Stimulated activated CD4-positive, alpha-beta T cell treated with anti-CD3 and anti-CD28 coated beads, Interleukin-2, amount 100 ng/mL, for 4 hours (primary cell): ENCODE measurements at places on chromosomes 13 and 19.

- DNase-seq, result no peak
These were observed 23.3 kb downstream of the MIPEP start for GRCh38 chr13:23865906-23866305.

- no peak for DNase-seq
These were observed 1248.8 kb upstream of the SLC10A2 start for GRCh38 chr13:104314926-104315535.

GRCh38 chr13:38462605-38463004 is 113.0 kb downstream of the UFM1 start:
- DNase-seq, result no peak

DNA sequence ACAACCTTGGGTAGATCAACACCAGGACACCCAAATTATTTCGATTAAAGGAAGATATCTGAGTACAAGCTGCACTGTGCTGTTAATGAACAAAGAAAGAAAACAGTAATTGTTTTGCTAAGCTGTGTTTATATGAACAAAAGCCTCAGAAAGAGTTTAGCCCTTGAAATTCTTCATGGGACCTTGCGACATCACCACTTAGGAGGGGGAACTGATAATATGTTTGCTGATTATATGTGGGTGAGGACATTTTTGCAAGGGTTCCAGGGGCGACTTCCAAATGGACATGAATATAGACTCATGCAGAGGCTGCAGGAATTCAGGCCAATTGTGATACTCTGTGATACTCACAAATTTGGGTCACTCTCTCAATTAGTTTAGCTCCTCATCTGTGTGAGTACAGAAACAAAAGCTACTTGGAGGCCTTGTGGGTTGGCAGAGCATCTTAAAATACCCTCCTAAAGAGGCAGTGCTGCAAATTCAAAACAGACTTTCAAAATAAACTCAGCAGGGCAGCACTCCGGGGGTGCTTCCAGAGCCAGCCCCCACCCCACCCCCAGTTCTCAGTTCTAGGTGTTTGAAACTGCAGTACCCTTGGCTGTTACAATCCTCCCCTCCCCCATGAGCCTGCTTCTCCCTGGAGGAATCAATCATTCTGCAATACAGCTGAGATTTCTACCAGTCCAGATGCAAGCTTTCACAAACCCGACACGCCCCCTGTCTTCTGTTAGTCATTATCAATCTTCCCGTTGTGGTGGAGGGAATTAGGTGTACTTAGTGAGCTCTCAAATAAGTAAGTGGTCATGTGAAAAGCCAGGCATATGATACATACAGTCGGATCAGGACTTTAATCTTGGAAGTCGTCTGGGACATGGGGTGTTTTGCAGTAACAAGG is 97.0 kb upstream of the MBNL2 start:
- DNase-seq, result no peak

DNA sequence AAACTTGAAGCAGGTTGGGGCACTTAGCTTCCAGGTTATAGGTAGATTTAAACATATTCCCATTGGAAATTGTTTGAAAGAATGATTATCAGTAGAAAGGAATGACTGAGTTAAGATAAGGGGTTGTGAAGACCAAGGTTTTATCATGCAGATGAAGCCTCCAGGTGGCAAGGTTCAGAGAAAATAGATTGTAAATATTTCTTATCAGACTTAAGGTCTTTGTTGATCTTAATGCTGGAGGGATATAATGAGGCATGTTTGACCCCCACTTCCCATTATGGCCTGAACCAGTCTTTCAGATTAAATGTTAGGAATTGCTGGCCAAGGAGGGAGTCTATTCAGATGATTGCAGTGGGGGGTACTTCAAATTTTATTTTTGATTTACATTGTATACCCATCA is 1486.5 kb upstream of the PRR20A start:
- DNase-seq, result no peak

DNA sequence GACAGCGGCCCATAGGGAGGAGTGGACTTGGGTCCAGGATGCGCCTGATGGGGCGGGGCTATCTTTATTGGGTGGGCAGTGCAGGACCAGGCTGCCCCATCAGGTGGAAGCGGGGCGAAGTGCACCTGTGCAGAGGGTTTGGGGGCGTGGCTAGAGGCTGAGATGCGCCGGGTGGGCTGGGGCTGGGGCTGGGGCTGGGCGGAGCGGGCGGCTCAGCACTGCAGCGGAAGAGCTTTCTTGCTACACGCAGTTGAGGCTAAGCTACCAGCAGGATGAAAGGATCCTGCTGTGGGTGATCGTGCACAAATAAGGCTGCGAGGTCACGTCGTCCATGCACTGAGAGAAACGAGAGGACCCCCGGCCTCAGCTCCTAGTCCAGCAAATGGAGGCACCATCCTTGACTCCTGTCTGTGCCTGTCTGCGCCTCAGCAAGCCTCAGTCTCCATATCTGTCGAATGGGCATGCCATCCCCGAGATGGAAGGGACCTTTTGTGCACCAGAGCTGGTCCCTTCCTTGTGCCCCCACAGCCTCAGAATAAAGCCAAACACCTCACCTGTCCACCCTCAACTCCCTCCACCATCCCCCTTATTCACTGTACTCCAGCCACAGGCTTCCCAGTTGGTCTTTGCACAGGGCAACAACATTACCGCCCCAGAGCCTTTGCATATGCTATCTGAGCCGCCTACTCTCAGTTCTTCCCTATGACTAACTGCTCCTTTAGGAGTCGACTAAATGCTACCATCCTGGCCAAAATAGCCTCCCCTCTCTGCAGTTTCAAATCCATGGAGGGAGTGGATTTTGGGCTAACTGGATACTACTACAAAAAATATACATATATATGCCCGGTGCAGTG is 21.0 kb upstream of the HOMER3 start:
- DNase-seq, result no peak

- no peak for DNase-seq
These were observed 591 bp downstream of the ZNF823 start for GRCh38 chr19:11737964-11738745.

GRCh38 chr19:57437931-57438330 is 2.8 kb downstream of the ZNF749 start:
- no peak for DNase-seq

GRCh38 chr19:7636691-7637373 is at the start of gene STXBP2:
TSS of gene STXBP2 (plus strand) at chr19:7637110. CDS start at chr19:7637150, 40 bp downstream.
- peak; percentile 89 for DNase-seq

DNA sequence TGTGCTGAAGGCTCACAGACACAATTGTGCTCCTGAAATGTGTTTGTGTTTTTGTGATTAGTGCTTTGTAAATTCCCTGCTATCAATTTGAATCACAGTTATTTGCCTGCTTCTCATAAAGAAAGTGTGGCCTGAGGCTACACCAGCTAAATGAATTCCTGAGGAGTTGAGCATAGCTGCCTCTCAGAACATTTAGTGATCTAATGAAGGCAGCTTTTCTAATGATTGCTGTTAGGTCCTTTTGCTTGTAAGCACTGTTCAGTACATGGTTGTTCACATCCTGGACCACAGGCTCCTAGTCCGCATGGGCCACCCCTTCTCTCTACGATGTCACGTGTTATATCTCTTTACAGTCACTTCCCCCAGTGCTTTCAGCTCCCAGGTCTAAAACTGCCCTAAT is 238.2 kb downstream of the B3GLCT start:
- DNase-seq, result no peak

GRCh38 chr13:114089341-114089740 is 43.1 kb downstream of the RASA3 start:
- DNase-seq, result no peak

DNA sequence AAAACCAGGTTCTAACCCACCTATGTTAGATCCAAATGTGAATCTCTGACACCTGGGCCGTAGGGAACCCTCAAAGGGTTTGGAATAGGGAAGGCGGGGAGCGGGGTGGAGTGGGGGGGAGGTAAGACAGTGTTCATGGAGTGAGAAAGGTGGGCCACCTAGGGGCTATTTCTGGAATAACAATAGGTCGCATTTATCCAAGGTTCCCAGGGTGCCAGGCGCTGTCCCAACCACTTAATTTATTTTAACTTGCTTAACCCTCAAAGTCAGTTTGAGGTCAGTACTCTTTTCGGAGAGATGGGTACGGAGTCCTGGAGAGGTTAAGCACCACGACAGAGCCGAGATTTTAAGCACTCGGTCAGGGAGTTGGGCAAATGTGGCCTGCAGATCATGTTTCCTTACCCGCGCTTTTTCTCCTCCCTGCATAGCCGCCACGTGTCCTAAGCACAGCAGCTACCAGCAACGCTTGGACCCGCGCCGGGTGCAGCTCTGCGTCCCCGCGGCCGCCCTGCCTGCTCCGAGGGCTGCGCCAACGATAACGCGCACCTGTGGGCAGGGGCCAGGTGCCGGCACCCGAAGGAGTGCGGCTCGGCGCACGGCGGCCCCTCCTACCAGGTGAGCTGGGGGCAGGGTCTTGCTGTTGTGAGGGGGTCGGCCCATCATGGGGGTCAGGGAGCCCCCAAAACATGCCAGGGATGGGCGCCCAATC is 25.0 kb upstream of the FXYD3 start:
- DNase-seq, result peak; percentile 13

DNA sequence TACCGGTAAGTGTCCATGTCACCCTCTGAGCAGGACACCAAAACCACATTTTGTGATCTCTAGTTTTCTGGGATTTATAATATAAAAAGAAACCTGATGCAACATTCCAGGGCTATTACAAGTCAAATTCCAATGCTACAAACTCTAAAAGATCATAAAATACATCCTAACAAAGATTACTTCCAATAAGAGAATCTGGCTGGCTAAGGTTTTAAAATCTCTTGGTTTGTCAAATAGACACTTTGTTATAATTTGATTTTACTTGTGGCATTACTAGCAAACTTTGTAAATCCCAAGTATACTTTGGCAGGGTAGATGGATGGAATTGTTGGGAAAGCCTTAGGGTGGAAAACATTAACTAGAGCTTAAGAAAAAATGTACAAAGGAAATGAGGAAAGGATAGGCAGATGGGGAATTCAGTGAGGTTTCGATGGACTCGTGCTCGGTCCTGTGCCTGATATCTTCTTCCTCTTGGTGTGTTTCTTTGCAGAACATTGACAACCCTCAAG is 74.0 kb upstream of the POMP start:
- DNase-seq, result no peak

- no peak for DNase-seq
These were observed 81.7 kb upstream of the ARHGEF7 start for GRCh38 chr13:111033172-111034130.

GRCh38 chr19:815079-815774 is 6.5 kb downstream of the PLPPR3 start:
- no peak for DNase-seq

DNA sequence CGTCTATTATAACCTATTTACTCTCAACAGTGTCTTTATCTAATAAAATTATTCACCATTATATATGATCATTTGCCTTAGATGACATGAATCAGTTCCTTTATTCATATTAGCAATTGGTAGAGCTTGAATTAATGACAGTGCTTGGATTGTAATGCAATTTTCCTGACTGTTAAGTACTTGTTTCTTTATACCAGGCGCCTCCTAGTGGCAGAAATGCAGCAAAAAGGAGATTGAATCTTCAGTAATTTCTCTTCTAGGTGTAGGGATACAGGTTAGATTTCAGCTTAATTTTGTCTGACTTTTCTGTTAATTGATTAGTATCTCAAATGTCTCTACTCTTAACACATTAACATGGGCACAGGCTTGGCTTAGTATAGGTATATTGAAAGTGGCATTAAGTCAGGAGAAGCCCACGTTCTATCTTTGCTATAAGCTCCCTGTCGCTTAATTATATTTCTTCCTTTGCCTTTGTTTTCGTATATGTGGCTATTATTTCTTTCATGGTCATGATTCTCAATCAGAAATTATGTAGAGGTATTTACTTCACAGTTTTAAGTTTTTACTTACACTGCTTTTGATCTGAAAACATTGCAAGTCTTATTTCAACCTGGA is 9.1 kb upstream of the LHFPL6 start:
- DNase-seq, result peak; percentile 44

GRCh38 chr19:54426291-54426931 is 11.1 kb downstream of the TTYH1 start:
- no peak for DNase-seq

- no peak for DNase-seq
These were observed 1672.6 kb upstream of the PCDH20 start for GRCh38 chr13:63088226-63088625.

DNA sequence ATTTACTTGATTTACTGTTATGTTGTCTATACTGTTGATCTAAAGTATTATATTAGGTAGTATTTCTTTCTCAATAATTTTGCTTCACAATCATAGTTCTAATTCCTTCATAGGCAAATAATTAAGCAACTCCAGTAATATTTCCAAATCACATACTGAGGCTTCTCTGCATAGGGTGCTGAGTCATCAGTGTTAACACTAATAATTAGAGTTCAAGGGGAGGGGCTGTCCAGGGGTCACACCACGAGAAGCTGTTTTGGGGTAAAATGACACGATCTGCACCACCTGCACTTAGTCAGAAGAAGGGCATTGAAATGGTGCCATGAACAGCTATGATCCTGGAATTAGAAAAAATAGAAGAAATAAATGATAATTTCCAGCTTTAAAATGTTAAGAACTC is 1230.9 kb upstream of the SLC10A2 start:
- DNase-seq, result no peak

GRCh38 chr13:27168086-27168485 is 3.5 kb downstream of the USP12 start:
- no peak for DNase-seq

DNA sequence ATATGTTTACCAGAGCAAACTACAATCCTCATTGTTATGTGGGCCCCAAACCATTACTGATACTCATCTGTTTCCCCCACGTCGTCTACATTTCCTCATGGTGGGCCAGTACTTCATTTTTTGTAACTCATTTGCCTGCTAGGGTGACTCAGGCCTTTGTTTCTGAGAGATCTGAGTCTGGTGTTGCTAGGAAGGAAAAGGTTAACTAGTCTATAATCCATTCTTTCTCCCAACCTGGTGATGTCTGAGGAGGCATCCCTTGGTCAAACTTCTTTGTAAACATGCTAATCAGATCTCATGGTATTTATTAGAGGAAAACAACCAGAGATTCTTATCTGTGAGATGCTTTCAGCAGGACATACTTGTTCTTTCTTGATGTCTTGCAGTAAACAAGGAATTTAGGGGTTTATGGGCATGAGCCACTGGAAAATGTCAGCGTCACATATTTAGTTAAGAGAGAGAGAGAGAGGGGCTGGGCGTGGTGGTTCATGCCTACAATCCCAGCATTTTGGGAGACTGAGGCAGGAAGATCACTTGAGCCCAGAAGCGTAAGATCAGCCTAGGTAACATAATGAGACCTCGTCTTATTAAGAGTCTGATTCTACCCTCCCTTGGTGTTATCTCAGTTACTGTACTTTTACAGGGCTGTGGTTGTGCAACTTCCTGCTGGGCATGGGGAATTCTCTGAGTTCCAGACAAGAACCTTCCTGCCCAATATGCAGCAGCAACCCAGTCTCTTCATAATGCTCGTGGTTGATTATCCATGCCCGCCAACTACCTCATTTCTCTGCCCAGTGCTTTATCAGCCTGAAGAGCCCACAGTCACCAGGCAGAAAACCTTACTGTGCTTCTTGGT is 9.7 kb upstream of the DPRX start:
- DNase-seq, result no peak

DNA sequence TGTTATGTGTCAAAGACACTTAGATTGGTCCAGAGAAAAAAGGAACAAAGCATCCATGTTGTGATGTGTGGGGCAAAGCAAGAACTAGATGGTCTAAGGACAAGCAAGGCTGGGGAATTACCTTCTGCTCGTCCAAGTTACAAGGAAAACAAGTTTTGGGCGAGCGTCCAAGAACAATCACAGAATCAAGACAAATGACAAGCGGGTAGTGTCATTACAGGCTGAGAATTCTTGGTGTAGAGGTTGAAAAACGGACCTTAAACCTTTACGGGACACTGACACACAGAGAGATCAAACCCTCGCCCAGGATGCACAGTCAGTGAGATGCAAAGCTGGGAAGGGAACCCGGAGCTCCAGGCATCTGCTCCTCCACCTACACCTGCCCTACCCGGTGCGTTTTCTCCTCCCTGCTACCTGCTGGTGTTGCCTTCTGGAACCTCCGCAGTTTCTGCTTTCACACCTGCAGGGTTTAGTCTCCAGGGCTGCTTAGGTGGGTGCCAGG is 515 bp upstream of the ZNF324B start:
- DNase-seq, result no peak
